ENCODE measurements at places on chromosomes 2 and 18.

DNA sequence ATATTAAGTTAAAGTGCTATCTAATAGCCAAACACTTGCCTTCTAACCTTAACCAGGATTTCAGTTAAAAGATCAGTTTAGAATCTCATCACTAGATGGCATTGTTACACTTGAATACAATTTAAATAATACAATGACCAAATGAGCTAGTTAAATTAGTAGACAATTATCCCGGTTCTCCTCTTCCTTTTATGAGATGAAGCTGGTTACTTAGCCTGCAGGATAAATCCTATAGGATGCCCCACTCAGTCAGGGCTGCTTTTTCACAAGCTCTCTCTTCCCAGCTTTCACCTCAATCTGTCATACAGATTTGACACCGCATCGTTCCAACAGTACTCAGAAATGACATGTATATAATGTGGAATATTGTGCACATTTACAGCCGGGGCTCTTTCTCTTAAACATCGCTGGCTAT is 678.8 kb downstream of the KCNJ3 start:
- DNase-seq = no peak

DNA sequence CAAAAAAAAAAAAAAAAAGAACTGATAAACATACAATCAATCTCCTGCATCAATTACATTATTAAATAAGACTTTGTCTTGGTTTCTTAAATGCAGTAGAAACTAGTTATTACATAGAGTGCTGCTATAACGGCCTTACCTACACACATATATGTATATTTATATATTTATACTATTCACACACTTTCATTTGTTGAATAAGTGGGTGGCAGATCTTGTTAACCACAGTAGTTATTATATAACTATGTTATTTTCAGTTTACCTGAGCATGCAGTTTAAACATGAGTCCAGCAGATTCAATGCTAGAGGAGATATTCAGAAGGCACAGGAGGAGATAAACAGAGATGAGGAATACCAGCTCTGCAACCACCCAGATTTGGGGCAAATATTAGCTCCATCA is 81.5 kb upstream of the CD226 start:
- DNase-seq = no peak

GRCh38 chr2:30684996-30685395 is 122.2 kb downstream of the CAPN13 start:
- no peak for DNase-seq

GRCh38 chr2:126912201-126912600 is 13.5 kb downstream of the TEX51 start:
- no peak for DNase-seq

GRCh38 chr2:51994123-51994763 is 962.3 kb upstream of the NRXN1 start:
- no peak for DNase-seq

- no peak for DNase-seq
Observed at GRCh38 chr2:23625726-23626125, 240.7 kb downstream of the KLHL29 start.

DNA sequence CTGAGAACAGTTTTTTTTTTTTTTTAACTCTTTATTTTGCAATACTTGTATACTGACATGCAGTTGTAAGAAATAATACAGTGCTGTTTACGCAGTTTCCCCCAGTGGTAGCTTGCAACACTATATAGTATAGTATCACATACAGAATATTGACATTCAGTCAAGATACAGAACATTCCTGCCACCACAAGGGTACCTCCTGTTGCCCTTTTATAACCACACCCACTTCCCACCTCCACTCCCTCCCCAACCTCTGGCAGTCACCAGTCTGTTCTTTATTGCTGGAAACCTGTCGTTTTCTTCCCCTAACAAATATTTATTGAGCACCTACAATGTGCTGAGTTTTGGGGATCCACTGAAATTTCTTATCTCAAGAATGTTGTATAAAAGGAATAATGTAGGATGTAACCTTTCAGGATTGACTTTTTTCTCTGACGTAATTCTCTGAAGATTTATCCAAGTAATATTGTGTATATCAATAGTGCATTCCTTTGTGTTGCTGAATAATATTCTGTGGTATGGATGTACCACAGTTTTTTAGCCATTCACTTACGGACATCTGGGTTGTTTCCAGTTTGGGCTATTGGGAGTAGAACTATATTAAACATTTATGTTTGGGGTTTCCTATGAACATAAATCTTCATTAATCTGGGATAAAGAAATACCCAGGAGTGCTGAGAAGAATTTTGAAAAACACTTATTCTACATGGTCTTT is 51.4 kb upstream of the EML6 start:
- no peak for DNase-seq

DNA sequence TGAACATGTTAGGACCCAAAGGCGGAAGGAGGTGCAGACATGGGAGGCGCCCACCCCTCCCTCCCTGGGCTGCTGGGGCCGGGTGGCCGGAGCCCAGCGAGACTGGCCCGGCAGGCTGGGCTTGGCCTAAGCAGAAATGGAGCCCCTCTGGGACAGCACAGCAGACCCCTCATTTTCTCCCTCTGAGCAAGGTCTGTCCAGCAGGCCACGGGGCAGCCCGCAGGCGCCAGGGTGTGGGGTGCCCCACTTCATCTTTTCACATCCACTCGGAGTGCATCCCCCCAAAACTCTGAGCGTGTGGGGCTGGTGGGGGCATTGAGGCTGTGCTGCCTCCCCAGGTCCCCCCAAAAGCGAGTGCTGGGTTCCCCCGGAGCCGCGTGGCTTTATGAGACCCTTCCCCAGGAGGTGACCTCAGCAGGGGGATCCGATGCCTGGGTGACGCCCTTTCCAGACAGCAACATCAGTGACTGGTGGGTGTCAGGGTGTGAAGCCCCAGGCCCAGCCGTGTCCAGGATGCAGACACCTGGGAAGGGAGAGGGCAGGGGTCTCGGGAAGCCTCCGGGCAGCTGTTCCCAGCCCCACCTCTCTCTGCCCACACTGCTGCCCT is 36.7 kb upstream of the GPC1 start:
- no peak for DNase-seq

- no peak for DNase-seq
Observed at GRCh38 chr2:85706599-85707296, 12.6 kb downstream of the GNLY start.

GRCh38 chr2:76472946-76473345 is 762.2 kb upstream of the GCFC2 start:
- no peak for DNase-seq

- no peak for DNase-seq
Observed at GRCh38 chr18:79200546-79201268, 131.5 kb downstream of the ATP9B start.

GRCh38 chr2:219230059-219230540 is 494 bp downstream of the ANKZF1 start:
- no peak for DNase-seq

DNA sequence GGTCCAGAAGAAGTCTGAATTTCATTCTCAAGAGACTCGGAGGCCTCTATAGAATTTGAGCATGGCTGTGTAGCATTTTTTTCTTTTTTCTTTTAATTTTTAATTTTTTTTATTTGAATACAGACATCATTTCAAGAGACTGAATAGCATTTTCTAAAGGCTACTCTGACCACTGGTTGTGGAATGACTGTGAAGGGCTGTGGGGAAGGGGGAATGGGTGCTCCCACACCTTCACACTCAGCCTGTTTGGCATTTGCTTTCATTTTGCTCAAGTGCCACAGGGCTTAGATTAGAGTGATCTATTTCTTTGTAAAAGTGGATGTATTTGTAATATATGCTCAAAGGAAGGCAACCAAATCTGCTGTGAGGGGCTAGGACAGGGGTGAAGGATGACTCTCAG is 142.0 kb upstream of the SPOPL start:
- DNase-seq = no peak

- DNase-seq = no peak
Observed at GRCh38 chr2:181679544-181679979, 755 bp downstream of the NEUROD1 start.

- no peak for DNase-seq
Observed at GRCh38 chr2:63681896-63682295, 93.1 kb downstream of the MDH1 start.

- DNase-seq = no peak
Observed at GRCh38 chr2:18645315-18645714, 55.9 kb upstream of the NT5C1B start.

GRCh38 chr2:108920-109809 is 62.9 kb upstream of the FAM110C start:
- DNase-seq = no peak

DNA sequence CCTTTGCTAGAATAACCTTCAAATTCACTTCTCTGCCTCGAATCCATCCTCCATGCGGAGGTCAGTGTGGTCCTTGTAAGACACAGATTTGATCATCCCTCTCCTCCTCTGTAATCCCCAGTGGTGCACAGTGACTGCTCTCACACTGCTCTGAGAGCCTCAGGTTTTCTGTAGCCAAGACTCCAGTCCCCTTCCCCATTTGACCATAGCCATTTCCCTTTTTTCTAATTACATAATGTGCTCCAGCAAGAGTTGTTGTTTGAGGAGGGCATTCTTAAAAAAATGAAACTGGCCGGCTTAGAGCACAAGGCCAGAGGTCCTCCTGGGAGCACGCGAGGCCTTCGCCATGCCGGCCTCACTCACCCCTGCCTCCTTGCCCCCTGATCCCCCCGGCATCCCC is 34.7 kb upstream of the LPIN1 start:
- DNase-seq = no peak

DNA sequence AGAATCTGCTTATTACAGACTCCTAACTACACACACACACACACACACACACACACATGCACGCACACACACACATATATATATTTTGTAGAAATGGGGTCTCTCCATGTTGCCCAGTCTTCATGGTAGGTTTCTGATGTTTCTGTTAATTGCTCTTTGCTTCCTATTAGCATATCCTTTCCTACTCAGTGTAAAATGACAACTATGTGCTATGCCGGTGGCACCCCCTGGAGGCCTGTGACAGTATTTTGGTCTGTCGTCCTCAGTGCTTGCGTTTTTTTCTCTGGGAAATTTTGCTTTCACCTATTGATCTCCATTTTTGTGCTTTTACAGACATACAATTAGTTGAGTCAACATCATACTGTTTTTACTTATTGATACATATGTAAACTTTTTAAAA is 322.1 kb downstream of the LRRTM1 start:
- no peak for DNase-seq

- no peak for DNase-seq
Observed at GRCh38 chr2:216341121-216341520, 31.2 kb downstream of the MARCHF4 start.

- DNase-seq = no peak
Observed at GRCh38 chr2:118918017-118918416, 24.0 kb upstream of the MARCO start.

- no peak for DNase-seq
Observed at GRCh38 chr2:241947401-241947800, 77.9 kb downstream of the RTP5 start.

DNA sequence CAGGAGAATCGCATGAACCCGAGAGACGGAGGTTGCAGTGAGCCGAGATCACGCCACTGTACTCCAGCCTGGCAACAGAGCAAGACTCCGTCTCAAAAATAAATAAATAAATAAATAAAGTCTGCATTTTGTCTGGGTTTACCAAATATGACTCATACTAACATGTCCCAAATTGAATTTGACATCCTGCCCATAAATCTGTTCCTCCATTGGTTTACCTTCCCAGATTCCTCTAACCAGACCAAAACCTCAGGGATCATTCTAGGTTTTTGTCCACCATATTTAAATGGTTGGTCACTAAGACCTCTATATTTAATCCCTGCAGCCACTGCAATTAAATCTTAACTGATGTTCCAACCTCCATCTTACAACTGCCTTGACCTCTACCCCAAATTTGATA is 150.9 kb downstream of the ATAD2B start:
- no peak for DNase-seq

DNA sequence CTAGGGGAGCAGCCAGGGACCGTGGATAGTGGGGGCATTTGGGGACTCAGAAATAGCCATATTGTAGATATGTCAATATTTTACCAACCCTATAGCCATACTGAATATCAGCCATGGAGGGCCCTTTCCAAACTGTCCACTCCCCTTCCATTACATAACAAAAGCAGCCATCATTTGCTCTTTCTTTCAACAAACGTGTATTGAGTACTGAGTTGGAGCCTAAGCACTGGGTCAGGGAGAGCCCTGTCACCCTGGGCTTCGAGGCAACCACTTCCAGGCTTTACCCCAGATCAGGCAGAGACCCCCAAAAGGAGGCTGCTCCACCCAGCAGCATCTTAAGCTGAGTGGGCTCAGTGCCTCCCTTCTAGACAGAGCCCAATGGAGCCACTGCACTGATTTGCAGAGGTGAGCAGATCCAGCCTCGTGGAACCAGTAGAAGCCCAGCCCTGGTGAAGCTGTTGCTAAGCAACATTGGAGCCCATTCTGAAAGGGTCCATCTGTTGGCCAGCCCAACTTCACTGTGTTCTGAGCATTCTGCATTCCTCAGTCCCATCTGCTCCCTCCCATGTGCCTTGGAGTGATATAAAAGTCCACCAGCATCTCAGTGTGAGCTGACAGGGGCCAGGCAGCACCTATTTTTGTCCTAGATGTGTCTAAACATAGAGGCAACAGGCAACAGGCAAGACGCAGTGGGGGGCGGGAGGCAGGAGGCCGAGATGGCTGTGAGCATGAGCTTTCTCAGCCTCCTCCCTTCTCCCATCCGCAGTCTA is 112.1 kb downstream of the PLB1 start:
- no peak for DNase-seq

DNA sequence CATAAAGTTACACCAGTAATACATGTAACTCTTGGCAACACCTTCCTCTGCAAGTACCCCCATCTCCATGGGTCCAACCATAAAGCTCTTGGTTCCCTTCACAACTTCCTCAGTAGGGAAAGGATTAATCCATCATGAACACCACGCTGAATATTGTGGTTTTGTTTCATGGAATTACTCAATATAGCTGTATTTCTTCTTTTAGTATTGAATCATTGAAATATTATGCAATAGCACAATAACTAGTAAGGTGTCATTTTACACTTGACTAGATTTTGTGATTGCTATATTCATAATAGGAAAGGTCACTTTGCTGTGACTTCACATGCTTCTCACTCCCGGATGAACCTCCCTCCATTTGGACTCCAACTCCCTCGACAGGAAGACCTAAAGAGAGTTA is 29.7 kb upstream of the PID1 start:
- no peak for DNase-seq

GRCh38 chr18:12803069-12803936 is 80.7 kb downstream of the PTPN2 start:
- DNase-seq = no peak

DNA sequence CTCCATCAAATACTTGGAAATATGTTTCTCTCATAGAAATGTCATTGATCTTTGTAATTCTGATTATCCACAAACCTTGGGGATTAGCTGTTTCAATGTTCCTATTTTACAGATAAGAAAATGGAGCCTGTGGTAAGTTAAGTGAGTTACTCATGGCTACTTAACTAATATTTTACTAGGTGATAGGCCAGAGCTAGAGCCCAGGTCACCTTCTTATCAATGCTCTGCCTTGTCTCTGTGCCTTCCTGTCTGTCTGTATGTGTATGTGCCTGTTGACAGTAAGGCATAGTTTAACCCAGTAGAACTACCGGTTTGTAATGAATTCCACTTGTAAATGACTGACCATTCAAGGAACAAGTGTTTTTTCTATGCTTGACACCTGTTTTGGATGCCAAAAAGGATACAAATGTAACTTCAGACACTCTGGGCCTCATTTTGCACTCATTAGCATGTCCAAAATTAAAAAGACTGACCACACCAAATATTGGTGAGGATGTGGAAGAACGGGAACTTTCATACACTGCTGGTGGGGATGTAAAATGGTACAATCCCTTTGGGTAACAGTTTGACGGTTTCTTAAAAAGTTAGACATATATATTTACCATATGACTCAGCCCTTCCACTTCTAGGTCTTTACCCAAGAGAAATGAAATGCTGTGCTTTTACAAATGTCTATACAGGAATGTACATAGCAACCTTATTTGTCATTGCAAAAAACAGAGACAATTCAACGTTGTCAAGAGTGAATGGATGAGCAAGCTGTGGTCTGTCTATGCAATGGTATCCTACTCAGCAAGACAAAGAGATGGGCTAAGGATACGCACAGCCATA is 19.6 kb upstream of the IL1A start:
- DNase-seq = no peak

All from activated CD8-positive, alpha-beta memory T cell treated with anti-CD3 and anti-CD28 coated beads for 48 hours (primary cell).